Hippocampal formation (tissue), 2 donors: ENCODE measurements at places on chromosomes 6 and 20.

- DNase-seq: no peak
Measured at GRCh38 chr6:134026597-134026996, 25.8 kb downstream of the SLC2A12 start.

GRCh38 chr6:106513808-106514582 lies 115.3 kb downstream of the RTN4IP1 start:
- no peak for DNase-seq

DNA sequence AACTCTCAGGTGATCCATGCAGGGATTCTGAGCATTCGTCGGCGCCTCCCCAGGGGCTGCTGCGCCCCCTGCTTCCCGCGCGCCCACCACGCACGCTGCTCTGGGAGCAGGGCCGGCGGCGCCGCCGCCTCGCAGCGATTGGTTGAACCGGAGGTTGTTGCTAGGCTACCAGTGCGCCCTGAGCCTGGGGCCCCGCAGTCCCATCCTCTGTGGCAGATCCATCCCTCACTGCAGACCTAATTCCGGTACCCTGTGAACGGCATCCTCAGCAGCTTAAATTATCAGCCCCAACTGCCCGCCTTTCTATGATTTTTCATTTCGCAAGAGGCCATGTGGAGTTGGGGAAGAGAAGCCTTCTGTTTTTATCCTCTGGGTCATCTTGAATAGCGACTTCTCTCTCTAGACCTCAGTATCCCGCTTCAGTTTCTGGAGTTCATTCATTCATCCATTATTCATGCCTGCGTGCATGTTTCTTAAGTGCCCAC lies 15.4 kb downstream of the PNPLA1 start:
- DNase-seq: peak; percentile 7

GRCh38 chr6:159425421-159425820 lies 256.2 kb downstream of the FNDC1 start:
- no peak for DNase-seq

- no peak for DNase-seq
Measured at GRCh38 chr6:168451805-168452517, 11.0 kb downstream of the SMOC2 start.

GRCh38 chr6:582370-582769 lies 74.5 kb downstream of the HUS1B start:
- DNase-seq: no peak

DNA sequence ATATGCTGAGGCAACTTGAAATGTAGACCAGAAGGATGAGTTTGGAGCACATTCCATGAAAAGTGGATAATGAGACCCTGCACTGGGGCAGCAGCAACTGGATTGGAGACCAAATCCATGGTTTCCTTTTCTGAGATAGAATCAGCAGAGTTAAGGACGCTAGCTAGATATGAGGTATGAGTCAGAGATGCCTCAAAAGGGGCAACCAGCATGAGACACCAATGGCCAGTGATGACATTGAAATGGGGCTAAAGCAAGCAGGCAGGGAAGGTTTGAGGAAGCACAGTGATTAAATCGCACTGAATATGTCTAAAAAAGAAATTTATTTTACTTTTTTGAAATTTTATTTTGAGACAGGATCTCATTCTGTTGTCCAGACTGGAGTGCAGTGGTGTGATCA lies 802.4 kb downstream of the TFAP2A start:
- DNase-seq: no peak

DNA sequence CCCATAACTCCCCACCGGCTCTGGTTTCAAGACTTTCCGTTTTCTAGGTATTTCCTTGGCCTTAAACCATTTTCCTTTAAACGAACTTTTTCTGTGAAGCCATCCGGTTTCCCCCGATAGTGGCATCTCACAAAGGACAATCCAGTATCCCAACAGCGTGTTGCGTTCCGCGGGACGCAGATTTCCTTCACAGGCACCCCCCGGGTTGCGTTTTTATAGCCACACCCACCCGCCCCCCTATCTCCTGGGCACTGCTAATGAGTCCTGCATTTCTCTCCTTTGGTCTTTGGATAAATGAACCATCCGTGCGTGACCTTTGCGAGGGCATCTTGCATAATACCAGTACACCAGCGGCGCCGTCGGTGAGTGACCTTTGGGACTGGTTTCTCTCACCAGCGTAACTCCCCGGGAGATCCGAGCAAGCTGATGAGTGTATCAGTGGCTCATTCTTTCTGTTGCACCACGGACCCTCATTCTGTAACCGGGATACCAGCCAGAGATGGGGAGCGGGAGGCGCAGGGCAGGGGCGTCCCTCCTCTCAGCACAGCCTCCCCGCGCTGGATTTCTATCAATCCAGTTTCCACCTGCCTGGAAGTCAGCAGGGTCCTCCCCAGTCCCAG lies 586 bp upstream of the NQO2 start:
- no peak for DNase-seq

GRCh38 chr20:60754856-60755255 lies 497.2 kb upstream of the CDH4 start:
- DNase-seq: no peak

GRCh38 chr6:158969148-158969547 lies 30.9 kb downstream of the RSPH3 start:
- no peak for DNase-seq

- DNase-seq: peak; percentile 35
Measured at GRCh38 chr20:37986873-37987601, 46.2 kb downstream of the TTI1 start.

- DNase-seq: no peak
Measured at GRCh38 chr20:37358366-37359150, 12.6 kb downstream of the SRC start.

GRCh38 chr6:77786935-77787629 lies 134.2 kb downstream of the MEI4 start:
- DNase-seq: no peak

- DNase-seq: no peak
Measured at GRCh38 chr6:14250573-14250972, 133.0 kb downstream of the CD83 start.

DNA sequence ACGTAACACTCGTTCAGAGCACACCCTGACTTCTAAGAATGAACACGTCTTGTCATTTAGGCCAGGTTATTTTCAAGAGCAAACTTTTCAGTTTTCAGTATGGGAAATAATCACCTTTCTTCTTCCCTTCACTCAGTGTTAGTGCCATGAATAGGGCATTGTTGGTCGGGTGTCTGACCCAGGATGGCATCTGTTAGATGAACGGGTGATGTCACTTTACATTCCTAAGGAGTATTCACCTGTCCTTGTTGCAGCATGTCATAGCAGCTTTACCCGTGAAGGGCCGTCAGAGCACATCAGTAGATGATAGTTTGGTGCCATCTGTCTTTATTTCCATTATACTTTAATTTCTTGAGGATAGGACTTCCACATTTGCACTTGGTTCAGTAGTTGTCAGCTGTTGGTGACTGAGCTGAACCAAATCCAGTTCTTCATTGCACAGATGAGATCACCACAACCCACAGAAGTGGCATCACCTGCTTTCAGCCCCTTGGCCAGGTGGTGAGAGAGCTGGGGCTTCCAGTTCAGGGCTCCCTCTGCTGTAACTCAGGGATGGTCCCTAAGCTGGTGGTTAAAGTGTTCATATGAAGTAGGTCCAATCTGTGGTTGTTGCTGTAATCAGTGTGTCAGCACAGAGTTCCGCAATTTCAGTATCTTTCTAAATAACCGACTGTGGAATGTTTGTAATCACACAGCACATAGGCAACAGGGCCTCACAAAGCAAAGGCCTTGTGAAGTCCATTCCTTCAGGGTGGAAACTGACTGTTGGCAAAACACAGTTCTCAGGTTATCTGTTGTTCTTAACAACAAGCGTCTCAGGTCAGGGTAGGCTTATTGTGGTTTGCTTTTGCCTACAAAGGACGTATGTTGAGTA lies 68.2 kb downstream of the FAM120B start:
- no peak for DNase-seq

DNA sequence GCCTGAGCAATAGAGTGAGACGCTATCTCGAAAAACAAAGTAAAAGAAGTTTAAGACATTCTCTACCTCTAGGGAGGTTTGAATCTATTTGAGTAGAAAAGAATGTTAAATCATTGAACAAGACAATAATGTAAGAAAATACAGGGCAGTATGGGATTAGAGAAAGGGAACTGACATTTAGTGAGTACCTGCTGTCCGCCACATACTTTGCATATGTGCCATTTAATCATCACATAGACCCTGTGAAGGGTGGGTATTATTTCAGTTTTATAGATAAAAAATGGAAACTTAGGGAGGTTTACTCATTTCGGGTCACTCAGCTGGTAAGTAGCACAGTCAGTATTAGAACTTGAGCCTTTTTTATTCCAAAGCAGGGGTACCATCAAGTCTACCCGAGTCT lies 31.4 kb downstream of the STK4 start:
- no peak for DNase-seq

DNA sequence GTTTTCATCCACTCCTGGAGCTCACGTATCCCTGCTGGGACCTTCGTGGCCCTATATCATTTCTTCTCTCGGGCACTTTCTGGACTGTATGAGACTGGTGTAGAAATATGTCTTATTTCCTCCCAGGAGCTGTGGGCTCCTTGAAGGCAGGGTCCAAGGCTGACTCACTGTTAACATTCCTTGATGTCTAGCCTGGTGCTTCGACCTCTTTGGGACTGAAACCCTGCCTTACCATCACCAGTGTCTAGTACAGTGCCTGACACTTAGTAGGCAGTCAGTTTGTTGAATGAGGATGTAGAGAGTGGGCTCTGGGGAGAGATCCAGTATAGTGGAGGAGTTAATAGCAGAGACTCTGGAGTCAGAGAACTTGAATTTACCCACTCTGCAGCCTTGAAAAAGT lies 23.6 kb downstream of the POFUT1 start:
- DNase-seq: no peak

- no peak for DNase-seq
Measured at GRCh38 chr6:41103847-41104246, 31.1 kb downstream of the NFYA start.

- no peak for DNase-seq
Measured at GRCh38 chr20:44594730-44595129, 12.4 kb downstream of the PKIG start.
